Skeletal muscle tissue (tissue), 5 donors: ENCODE measurements at places on chromosomes 13 and 19. TPM values are rescaled to one million over a fixed set of nuclear protein-coding genes. Genes with fewer than 3 reads are reported as not detected.

The ZNF583 gene
- 8.4 TPM for total RNA-seq

The RASIP1 gene
- 23.5 TPM for total RNA-seq

The RFPL4A gene
- 0.52 TPM for total RNA-seq

The KLK2 gene
- not detected for total RNA-seq

The DAND5 gene
- not detected for total RNA-seq

The SWSAP1 gene
- total RNA-seq = 0.52 TPM

The GPR18 gene
- under 0.01 TPM for total RNA-seq

The SIGLECL1 gene
- not detected for total RNA-seq

The GSX1 gene
- total RNA-seq = not detected

The KANK3 gene
- 10.4 TPM for total RNA-seq

The AMER2 gene
- not detected for total RNA-seq

The STXBP2 gene
- total RNA-seq = 2.6 TPM
